ENCODE measurements at places on chromosomes 12 and 14. TPM values are rescaled to one million over a fixed set of nuclear protein-coding genes. Genes with fewer than 3 reads are reported as not detected.

GLIPR1L1 gene
- not detected for total RNA-seq

PIWIL1 gene
- not detected for total RNA-seq

KCNJ8 gene
- total RNA-seq = 13.9 TPM

RD3L gene
- total RNA-seq = not detected

COQ6 gene
- total RNA-seq = 21.0 TPM

TPH2 gene
- not detected for total RNA-seq

KLHL33 gene
- under 0.01 TPM for total RNA-seq

SLC17A8 gene
- not detected for total RNA-seq

GRCh38 chr14:65195042-65195719 lies 92.9 kb upstream of the MAX start:
- DNase-seq = no peak

DNA sequence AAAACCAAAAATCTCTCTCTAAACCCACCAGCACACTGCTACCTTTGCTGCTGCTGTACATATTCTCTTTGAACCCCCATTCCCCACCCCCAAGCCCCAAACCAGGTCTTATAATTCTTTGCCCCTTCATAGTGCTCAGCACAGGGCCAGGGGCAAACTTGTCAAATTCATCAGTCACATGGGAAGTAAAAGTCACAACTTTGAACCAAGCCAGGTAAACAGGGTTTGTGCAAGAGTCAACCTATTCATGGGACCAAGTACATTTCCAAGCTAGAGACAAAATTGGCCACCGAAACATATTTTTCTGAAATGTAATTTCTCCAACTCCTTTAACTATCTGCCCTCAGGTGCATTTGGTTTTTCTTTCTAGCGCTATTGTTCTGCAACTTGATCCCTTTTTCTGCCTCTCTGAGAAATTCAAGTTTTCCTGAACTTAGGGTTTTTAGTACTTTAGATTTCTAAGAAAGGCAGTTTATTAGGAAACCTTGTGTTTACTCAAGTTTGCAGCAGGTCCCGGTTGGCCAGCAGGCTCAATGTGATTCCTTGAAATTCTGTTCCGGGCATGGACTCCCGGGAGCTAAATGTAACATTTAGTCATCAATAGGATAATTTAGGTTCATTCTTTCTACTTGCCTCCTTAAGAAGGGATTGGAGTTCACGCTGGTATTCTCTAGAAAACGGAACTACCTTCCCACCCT lies 230.5 kb downstream of the EFCAB11 start:
- no peak for DNase-seq

DNA sequence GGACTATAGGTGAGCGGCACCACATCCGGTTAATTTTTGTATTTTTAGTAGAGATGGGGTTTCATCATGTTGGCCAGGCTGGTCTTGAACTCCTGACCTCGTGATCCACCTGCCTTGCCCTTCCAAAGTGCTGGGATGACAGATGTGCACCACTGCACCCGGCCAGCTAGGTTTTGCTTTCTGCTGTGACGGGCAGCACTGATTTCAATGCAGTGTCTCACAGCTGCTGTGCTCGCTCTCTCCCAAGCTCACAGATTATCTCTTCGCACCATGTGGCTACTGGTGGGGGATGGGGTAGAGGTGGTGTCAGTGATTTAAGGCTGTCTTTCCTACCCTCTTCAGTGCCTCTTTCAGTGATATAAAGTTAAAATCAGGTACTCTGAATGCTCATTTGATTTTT lies 909.1 kb downstream of the TRHDE start:
- no peak for DNase-seq

DNA sequence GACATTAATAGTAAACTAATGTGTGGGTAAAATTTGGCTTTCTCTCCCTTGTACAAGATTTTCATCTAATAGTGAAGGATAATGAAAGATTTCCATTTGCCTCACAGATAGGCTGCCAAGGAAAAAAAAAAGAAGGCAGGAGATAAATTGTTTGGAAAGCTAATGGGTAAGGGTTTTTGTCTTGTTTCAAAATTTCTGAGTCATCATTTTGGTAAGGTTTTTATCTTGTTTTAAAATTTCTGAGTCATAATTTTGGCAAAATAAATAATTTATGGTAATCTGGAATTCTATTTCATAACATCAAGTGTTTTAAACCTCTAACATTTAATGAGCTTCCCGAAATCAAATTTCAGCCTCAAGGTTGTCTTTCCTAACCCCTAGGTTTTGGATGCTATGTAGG lies 1035.7 kb upstream of the FBXO33 start:
- no peak for DNase-seq

DNA sequence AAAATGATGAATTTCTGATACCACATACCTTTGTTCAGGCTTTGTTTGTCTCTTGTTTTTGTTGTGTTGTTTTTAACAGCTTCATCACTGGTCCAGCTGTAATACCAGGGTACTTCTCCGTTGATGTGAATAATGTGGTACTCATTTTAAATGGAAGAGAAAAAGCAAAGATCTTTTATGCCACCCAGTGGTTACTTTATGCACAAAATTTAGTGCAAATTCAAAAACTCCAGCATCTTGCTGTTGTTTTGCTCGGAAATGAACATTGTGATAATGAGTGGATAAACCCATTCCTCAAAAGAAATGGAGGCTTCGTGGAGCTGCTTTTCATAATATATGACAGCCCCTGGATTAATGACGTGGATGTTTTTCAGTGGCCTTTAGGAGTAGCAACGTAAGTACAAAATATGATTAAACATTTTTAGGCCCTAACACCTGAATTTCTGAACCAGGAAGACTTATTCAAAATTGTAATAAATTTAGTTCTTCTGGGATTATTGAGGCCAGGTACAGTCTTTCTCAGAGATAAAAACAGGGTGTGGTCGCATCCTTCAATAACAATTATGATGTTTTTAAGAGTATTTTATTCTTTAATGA lies 22.4 kb downstream of the RXYLT1 start:
- DNase-seq = peak; percentile 25

DNA sequence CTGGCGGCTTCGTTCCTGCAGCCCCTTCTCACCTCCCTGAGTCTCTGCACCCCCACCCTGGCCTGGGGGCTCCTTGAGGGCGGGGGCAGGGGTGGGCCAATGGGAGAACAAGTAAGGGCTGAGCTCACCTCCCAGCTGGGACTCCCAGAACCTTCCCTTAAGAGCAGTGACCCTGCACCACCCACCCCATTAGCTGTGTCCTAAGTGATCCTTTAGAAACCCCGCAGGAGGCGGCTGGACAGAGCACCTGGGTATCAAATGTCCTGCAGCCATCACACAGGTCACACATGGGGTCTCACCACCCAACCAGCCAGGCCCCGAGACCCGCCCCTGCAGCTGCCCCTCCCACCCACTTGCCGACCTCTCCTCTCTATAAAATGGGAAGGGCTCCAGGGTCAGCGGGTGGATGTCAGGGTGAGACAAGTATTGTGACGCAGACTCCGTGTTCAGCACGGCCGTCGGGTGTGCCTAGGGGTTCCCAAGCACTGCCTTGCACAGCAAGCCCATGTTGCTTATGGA lies 151.2 kb upstream of the C14orf180 start:
- no peak for DNase-seq

DNA sequence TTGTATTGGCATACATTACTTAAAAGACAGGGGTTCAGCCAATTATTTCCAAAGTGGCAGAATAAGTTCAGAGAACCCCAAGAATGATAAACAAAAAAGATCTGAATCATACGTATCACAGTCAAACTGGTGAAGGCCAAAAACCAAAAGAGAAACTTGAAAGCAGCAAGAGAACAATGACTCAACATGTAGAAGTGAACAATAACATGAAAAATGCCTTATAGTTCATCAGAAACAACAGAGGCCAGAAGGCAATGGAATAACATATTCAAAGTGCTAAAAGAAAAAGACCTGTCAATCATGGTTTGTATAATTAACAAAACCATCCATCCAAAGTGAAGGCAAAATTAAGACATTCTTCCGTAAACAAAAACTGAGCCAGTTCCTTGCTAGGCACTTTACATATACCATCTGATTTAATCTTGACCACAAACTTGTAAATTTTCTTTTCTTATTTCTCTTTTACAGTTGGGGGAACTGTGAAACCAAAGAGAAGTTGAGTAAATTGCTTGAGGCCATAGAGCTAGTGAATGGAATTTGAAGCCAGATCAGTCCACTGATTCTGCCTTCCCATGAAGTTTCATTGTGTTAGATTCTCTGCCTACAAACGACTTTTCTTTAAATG lies 232.1 kb upstream of the SEL1L start:
- no peak for DNase-seq

- DNase-seq = no peak
Observed at GRCh38 chr12:52338241-52338960, 17.2 kb upstream of the KRT83 start.

DNA sequence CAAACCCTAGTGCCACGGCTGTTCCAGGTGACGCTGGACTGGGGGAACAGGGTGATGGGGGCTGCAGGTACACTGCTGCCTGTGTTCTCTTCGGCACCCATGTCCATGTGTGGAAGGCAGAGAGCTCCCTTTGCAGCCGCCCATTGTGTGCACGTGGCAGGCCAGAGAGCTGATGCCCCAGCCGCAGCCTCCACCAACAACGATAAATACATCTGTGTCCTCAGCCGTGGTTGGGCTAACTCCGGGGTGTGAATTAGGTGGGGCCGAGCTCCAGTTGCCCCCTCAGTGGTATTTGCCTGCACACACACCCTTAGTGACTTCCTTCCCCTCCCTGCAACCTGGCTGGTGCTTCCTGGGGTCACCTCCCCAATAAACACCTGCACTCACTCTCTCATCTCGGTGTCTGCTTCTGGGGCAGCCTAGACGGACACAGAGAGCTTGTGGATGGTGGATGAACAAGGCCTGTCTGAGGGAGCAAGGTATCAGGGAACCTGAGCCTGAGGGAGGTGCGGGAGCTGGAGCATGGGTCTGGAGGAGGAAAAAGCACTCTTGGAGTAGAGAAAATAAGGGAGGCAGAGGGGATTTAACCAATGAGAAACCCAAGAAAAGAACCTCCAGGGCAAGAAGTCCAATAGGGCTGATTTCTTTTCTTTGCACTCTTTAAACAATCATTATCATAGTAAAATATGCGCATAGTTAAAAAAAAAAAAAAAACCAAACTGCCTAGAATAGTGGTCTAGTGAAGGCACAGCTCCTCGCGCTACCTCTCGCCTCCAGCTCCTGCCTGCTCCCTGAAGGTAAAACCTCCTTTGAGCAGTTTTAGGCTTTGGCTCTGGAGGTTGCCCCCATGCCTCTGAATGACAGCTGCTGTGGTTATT lies 112.6 kb downstream of the ZNF664 start:
- no peak for DNase-seq

- peak; percentile 55 for DNase-seq
Observed at GRCh38 chr14:20662968-20663732, 21.2 kb upstream of the RNASE4 start.

DNA sequence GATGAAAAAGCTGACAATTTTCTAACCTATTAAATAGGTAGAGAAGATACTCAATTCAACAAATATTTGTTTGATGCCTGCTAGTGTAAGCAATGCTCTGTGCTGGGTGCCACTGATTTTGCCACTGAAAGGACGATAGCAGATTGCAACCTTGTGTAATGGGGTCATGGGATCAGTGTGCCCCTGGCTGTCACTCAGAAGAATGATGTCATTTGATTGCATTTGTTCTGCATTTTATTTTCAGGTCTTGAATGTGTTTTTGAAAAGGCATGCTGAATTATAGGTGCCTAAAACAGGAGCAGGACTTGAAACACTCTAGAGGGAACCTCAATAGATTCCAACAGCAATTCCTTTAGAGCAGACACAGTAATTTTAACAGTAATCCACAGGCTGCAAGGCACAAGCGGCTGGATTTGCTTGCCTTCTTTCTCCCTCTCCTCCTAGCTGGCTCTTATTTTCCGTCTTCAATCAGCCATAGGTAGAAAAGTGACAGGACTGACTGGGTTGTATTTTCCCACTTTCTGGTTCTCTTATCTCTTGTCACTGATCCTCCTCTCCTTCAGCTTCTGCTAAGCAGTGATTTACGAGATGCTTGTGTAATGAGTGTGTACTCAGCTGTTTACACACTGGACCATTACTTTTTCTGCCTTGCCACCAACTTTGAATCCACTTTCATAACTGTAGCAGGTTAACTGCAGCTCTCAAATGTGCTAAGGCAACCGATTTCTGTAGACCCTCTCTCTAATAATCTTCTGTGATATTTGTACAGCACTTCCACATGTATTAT lies 4.1 kb downstream of the PLXNC1 start:
- no peak for DNase-seq

- no peak for DNase-seq
Observed at GRCh38 chr12:49618576-49618975, 4.8 kb upstream of the PRPF40B start.

DNA sequence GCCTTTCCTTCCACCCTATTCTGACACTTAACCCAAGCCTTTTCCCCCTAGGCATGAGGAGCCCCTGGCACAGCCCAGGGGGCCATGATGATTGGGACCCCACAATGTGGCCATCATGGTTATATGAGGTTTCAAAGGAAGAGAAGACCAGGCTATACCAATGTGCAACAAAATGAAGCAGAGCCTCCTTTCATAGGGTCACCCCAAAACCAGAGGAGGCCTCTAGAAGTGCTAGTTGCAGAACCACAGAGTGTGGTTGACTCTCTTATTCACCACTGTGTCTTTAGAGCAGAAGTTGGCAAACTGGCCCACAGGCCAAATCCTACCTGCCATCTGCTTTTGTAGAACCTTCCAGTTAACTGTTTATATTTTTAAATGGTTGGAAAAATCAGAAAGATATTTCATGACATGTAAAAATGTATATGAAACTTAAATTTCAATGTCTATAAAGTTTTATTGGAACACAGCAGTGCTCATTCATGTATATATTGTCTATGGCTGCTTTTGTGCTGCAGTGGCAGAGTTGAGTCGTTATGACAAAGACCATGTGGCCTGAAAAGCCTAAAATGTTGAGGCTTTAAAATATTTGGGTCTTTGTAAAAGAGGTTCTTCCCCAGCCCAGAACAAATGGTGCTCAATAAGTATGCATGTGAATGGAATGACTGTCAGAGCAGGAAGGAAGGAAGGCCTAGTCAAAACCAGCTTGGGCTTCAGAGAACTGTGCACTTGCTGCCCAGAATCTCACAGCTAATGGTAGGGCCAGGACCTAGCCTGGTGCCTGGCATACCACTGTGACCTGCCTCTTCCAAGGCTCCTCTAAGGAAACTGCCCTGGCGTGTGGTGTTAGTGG lies 49.2 kb downstream of the SUSD6 start:
- no peak for DNase-seq

DNA sequence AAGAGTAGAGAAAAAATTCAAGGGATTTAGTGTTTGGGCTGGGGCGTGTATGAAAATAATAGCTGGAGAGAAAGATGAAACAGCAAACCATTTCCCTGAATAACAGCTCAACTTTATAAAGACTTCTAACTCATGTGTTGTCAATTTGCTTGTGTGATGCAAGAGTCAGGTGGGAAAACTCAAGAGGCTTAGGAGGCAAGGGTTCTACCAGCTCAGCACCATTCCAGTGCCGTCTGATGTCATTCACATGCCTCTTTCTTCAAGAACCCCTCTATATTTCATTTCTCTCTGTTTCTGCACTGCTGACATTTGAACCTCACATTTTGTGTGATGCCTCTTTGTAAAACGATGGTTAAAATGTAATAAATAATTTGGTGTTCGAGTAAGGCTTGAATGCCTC lies 192.2 kb downstream of the PRKD1 start:
- DNase-seq = no peak

GRCh38 chr12:97595936-97596335 lies 133.3 kb downstream of the RMST start:
- DNase-seq = no peak

- no peak for DNase-seq
Observed at GRCh38 chr12:104596898-104597843, 140.4 kb downstream of the CHST11 start.

Measured in IMR-90 (cell line).